ENCODE measurements at places on chromosomes 4 and X.

GRCh38 chr4:86089053-86089452 is 270.8 kb downstream of the MAPK10 start:
- no peaks in the 10 kb centered on the region for H3K27me3 ChIP-seq
- no peaks in the 10 kb centered on the region for H3K36me3 ChIP-seq
- no peak for DNase-seq
- H3K4me3 ChIP-seq = no peak overlapping the region
- no peak overlapping the region for H3K27ac ChIP-seq

DNA sequence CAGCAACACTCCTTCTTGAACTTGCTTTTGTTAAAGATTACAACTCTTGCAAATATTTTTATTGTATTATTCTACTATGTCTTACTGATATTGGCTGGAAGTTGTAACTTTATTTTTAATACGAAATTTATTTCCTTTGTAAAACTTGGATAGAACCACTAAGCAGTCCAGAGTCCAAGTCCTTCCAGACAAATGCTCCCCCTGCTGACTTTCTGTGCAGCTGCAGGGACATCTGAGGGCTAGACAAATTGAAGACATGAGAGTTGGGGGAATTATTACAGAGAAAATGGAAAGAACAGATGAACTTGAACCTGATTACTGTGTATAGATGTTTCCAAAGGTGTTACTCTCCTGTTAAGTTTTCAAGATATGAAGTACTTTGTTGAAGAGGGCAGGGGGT is 238.8 kb downstream of the GRIA3 start:
- H3K4me1 ChIP-seq = no peaks in the 10 kb centered on the region
- H3K27me3 ChIP-seq = no peaks in the 10 kb centered on the region
- H3K27ac ChIP-seq = no peak overlapping the region
- no peak overlapping the region for H3K4me3 ChIP-seq

DNA sequence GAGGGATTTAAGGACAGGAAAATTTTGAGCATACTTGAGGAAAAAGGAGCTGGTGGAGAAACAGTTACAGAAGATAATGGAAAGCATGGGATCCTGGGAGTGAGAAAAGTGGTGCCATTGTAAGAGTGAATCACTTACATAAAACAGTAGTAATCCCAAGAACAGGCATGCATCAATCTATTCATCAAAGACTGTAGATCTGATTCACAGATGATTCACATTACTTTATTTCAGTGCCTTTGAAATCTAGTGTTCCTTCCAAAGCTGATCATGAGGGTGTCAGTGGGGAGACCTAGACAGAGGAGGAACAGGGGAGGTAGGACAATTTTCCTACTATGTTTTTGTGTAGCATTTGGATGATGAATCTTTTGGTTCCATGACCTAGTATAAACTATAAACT is 102.7 kb downstream of the TAB3 start:
- H3K36me3 ChIP-seq = no peaks in the 10 kb centered on the region
- H3K27me3 ChIP-seq = no peaks in the 10 kb centered on the region
- DNase-seq = no peak
- H3K27ac ChIP-seq = no peak overlapping the region
- H3K4me3 ChIP-seq = no peak overlapping the region
- H3K4me1 ChIP-seq = no peaks in the 10 kb centered on the region

DNA sequence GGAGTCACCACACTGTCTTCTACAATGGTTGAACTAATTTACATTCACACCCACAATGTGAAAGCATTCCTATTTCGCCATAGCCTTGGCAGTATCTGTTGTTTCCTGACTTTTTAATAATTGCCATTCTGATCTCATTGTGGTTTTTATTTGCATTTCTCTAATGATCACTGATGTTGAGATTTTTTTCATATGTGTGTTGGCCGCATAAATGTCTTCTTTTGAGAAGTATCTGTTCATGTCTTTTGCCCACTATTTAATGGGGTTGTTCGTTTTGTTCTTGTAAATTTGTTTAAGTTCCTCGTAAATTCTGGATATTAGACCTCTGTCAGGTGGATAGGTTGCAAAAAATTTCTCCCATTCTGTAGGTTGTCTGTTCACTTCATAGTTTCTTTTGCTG is 519.1 kb downstream of the STPG2 start:
- H3K27ac ChIP-seq = no peak overlapping the region
- H3K4me1 ChIP-seq = no peaks in the 10 kb centered on the region
- DNase-seq = no peak
- no peaks in the 10 kb centered on the region for H3K36me3 ChIP-seq
- H3K4me3 ChIP-seq = no peak overlapping the region
- H3K27me3 ChIP-seq = no peaks in the 10 kb centered on the region

DNA sequence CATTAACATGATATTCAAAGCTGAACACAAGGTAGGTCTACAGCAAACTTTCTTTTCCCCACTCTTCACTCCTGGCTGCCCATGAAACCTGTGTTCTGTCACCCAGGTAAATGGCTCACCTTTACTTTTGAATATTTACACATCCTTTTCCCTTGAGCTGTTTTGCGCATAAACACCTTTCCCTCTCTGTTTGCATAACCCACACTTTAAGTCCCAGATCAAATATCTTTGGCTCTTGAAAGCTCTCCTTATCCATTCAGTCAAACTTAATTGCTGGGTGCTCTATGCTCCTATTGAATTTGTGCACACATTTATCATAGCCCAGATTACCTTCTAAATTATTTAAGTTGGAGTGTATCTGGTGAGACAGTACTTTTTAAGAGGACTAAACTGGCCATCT is 51.7 kb upstream of the ATP8A1 start:
- H3K27me3 ChIP-seq = no peaks in the 10 kb centered on the region
- peaks cover 7% of the 10 kb centered on the region for H3K4me1 ChIP-seq
- H3K4me3 ChIP-seq = no peak overlapping the region
- no peak overlapping the region for H3K27ac ChIP-seq
- H3K36me3 ChIP-seq = no peaks in the 10 kb centered on the region

- H3K4me1 ChIP-seq = no peaks in the 10 kb centered on the region
- H3K27me3 ChIP-seq = no peaks in the 10 kb centered on the region
- no peak overlapping the region for H3K27ac ChIP-seq
- DNase-seq = no peak
- no peak overlapping the region for H3K4me3 ChIP-seq
Measured at GRCh38 chr4:173466101-173466500, 63.9 kb downstream of the HAND2 start.

DNA sequence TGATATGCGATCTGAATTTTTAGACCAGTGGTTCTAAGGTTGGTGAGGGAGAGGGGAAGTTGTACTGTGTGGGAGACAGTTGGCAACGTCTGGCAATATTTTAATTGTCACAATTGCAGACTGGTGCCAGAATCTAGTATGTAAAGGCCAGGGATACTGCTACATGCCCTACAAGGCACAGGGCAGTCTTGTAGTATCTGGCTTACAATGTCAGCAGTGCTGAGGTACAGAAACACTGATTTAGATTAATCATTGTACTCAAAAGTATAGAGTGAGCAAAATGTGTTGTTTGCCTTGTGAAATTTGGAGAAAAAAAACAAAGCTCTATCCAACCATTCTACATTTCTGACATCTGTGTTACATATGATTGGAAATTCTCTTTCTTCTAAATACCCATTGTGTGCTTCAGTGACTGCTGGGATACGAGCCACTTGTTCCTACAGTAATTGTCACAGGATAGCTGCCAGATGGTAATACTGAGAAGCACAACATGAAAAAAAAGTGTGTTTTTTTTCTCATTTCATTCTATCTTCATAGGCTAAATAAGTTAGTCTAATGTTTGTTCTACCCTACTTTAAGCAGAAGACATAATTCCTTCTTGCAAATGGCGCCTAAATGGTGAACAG is 526.7 kb upstream of the AGA start:
- no peaks in the 10 kb centered on the region for H3K4me1 ChIP-seq
- H3K4me3 ChIP-seq = no peak overlapping the region
- no peaks in the 10 kb centered on the region for H3K27me3 ChIP-seq
- H3K27ac ChIP-seq = no peak overlapping the region

All from pancreas (tissue), 10 donors.